ENCODE measurements at places on chromosomes 7 and 10.

GRCh38 chr10:1573334-1573969, 163.9 kb downstream of the ADARB2 start:
- no peak for DNase-seq

- DNase-seq = no peak
Observed at GRCh38 chr10:94443549-94443948, 41.2 kb downstream of the TBC1D12 start.

GRCh38 chr7:117247809-117248208, 75.0 kb downstream of the WNT2 start:
- no peak for DNase-seq

- DNase-seq = no peak
Observed at GRCh38 chr7:152076940-152077933, 51.8 kb downstream of the GALNT11 start.
